ENCODE measurements at places on chromosomes 3 and 15. TPM values are rescaled to one million over a fixed set of nuclear protein-coding genes. Genes with fewer than 3 reads are reported as not detected.

Gene LRRC2
- 2.0 TPM for total RNA-seq

Gene TNIK
- total RNA-seq, result 10.2 TPM

Gene ZNF80
- total RNA-seq, result 0.16 TPM

Gene ZNF502
- total RNA-seq, result 4.6 TPM

Gene PPARG
- 96.0 TPM for total RNA-seq

Gene CPNE9
- not detected for total RNA-seq
